Left lung (tissue), 14 donors: ENCODE measurements at places on chromosomes 5 and 9. TPM values are rescaled to one million over a fixed set of nuclear protein-coding genes. Genes with fewer than 3 reads are reported as not detected.

The TMC1 gene
- polyA plus RNA-seq, result 0.81 TPM

The GARIN3 gene
- not detected for polyA plus RNA-seq

The ZNF366 gene
- 4.1 TPM for polyA plus RNA-seq

The ORM2 gene
- polyA plus RNA-seq, result 1.7 TPM

The FOXD4L6 gene
- not detected for polyA plus RNA-seq

The ALDH7A1 gene
- 137 TPM for polyA plus RNA-seq
